Fibroblast of lung (primary cell): ENCODE measurements at places on chromosomes 12 and 14.

GRCh38 chr12:12405882-12406281 is 49.0 kb downstream of the BORCS5 start:
- no peak for DNase-seq

- no peak for DNase-seq
These were observed 6.6 kb downstream of the BEGAIN start for GRCh38 chr14:100580316-100581227.

- no peak for DNase-seq
These were observed 31.3 kb downstream of the PRKD1 start for GRCh38 chr14:29896354-29896821.

DNA sequence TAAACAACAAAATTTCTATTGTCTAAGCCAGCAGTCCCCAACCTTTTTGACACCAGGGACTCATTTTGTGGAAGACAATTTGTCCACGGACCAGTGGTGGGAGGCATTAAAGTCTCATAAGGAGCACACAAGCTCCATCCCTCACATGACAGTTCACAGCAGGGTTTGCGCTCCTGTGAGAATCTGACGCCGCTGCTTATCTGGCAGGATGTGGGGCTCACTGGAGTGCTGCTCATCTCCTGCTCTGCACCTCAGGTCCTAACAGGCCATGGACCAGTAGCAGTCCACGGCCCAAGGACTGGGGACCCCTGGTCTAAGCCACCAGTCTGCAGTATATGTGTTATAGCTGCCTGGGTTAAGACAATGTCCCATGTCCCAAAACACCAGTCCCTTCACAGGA is 27.2 kb downstream of the VCPKMT start:
- no peak for DNase-seq

DNA sequence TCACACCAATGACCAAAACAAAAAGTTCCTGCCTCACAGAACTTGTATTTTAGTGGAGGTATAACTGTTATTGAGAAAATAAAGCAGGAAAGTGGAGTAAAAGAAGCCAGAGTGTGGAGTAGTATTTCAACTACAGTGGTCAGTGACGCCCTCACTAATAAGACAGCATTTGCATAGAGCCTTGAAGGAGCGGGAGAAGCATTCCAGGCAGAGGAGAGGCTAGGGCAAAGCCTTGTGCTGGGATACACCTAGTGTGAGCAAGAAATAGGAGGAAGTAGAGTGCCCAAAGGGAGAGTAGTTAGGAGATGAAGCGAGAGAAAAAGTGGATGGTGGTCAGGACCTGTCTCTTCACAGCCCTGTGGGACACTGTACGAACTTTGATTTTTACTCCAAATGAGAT is 107.8 kb downstream of the CRACR2A start:
- DNase-seq = no peak

- DNase-seq = no peak
These were observed 31.6 kb upstream of the AMIGO2 start for GRCh38 chr12:47111392-47111778.

- no peak for DNase-seq
These were observed 281.1 kb upstream of the AMIGO2 start for GRCh38 chr12:47360771-47361388.

DNA sequence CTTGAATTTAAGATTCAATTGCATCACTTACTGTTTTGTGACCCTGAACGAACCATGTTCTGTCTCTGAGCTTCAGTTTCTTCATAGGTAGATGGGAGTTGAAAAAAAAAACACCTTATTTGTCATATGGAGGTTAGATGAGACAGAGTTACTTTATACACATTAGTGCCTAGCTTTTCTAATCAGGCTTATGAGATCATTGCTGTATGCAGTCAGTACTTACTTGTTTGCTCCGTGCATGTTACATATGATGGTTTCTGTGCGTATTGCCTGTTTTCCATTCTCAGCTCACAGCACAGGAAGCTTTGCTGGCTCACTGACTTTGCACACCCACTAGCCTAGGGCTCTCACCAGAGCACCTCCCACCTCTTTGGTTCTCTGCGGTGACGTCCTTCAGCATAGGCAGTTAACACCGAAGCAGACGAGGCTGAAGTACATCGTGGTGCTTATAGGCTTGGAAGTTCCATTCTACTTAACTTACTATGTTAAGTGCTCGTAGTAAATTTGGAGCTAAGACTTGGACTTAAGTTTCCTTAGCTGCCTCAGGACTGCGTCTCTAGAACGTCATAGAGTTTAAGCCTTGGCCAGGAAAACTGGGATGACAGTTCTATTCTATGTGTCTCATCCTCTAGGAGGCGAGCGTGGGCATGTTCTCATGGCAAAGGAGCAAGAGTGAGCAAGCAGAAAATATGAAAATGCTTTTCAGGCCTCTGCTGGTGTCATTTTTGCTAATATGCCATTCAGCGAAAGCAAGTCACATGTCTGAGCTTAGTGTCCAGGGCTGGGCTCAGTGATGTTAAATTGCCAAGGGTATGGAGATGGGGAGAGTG is 57.3 kb downstream of the NRXN3 start:
- DNase-seq = no peak

DNA sequence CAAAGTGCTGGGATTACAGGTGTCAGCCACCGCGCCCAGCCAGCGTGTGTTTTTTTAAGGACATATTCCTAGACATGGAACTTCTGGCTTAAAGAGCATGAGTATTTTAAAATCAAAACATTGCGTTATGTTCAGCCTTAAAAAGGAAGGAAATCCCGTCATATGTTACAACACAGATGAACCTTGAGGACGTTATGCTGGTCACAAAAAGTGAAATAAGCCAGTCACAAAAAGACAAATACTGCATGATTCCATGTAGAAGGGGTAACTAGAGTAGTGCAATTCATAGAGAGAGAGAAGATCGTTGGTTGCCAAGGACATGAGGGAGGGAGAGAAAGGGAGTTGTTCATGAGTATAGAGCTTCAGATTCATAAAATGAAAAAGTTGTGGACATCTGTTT is 53.9 kb downstream of the ACACB start:
- DNase-seq = no peak

GRCh38 chr14:47328376-47328775 is 347.0 kb downstream of the MDGA2 start:
- no peak for DNase-seq

GRCh38 chr14:72141084-72141483 is 208.9 kb downstream of the RGS6 start:
- DNase-seq = no peak

DNA sequence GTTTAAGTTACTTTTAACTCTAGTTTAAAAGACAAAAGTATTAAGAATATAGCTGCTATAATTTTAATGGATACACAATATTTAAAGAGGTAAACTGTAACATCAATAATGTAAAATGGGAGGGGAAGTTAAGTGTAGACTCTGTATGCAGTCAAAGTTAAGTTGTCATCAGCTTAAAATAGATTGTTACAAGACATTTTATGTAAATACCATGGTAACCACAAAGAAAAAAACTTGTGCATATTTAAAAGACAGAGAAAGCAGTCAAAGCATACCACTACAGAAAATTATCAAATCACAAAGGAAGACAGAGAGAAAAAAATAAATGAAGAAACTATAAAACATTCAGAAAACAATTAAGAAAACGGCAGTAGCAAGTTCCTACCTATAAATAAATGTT is 73.3 kb downstream of the CEP128 start:
- DNase-seq = no peak

DNA sequence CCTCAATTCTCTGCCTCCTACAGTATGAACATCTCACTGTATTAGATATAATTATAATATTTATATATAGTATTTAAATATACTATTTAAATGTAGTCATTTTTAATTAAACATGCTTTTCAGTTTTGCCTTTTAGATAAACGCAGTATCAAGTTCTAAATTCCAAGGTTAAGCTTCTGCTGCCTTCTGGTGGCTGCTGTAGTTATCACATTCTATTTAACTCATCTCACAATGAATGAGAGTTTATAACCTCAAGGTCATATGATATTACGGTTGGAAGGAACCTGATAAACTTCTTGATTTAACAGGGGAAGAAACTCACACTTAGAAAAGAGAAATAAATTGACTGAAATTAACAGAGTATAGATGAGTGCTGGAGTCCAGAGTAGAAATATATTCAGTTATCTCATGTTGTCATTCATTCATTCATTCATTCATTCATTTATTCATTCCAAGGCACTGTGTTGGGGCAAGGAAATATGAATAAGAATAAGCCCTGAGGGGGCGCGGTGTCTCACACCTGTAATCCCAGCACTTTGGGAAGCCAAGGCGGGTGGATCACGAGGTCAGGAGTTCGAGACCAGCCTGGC is 31.9 kb downstream of the GUCY2C start:
- peak; percentile 49 for DNase-seq
